Heart left ventricle (tissue), 16 donors: ENCODE measurements at places on chromosomes 1 and 21. TPM values are rescaled to one million over a fixed set of nuclear protein-coding genes. Genes with fewer than 3 reads are reported as not detected.

DNA sequence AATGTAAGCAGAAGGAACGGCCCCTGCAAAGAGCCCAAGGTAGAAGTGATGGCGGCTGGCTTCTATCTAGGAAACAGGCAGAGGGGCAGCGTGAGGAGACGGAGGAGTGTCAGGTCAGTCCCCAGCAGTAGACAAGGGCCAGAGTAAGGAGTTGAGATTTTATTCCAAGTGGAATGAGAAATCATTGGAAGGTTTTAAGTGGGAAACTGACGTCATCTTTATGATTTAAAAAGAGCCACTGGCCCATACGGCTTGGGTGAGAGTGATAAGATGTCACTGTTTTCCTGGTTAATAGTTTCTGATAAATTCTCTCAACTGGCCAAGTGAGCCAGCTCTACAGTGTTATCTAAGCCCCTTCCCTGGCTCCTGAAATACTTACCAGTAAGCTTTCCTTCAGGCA is 103.2 kb upstream of the CAMK1G start:
- H3K4me3 ChIP-seq = no peak overlapping the region
- no peak for DNase-seq
- H3K27me3 ChIP-seq = no peaks in the 10 kb centered on the region
- H3K36me3 ChIP-seq = no peaks in the 10 kb centered on the region
- H3K27ac ChIP-seq = no peak overlapping the region

- peak overlapping the region; percentile 56 for H3K27ac ChIP-seq
- DNase-seq = no peak
- no peak overlapping the region for H3K4me3 ChIP-seq
- H3K27me3 ChIP-seq = no peaks in the 10 kb centered on the region
Observed at GRCh38 chr1:234719454-234720251, 109.7 kb upstream of the IRF2BP2 start.

OR10J1 gene
- not detected for total RNA-seq

DNA sequence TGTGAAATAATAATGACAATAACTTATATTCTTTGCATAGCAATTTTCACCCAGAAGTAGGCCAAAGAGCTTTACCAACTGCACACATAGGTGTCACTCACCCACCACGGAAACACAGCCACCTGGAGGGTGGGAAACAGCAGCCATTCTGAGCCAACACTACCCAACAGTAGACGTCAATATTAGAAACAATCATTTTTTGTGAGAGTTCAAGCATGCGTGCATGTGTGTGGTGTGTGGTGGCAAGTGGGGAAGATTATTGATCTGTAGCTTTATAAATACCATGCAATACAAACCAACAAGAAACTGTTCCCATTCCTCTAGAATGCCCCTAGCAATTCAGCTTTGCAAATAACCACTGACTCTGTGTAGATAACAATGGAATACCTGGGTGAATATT is 19.1 kb downstream of the PROX1 start:
- DNase-seq = no peak
- no peak overlapping the region for H3K27ac ChIP-seq
- H3K27me3 ChIP-seq = no peaks in the 10 kb centered on the region
- no peak overlapping the region for H3K4me3 ChIP-seq
- no peaks in the 10 kb centered on the region for H3K4me1 ChIP-seq

- H3K36me3 ChIP-seq = no peaks in the 10 kb centered on the region
- no peak overlapping the region for H3K27ac ChIP-seq
- H3K4me3 ChIP-seq = no peak overlapping the region
- H3K4me1 ChIP-seq = no peaks in the 10 kb centered on the region
- no peaks in the 10 kb centered on the region for H3K27me3 ChIP-seq
Observed at GRCh38 chr1:48930011-48930410, 153.3 kb upstream of the BEND5 start.

- DNase-seq = no peak
- no peaks in the 10 kb centered on the region for H3K4me1 ChIP-seq
- no peak overlapping the region for H3K27ac ChIP-seq
- H3K27me3 ChIP-seq = no peaks in the 10 kb centered on the region
- H3K4me3 ChIP-seq = no peak overlapping the region
Observed at GRCh38 chr1:229119876-229120275, 151.0 kb upstream of the RAB4A start.

DNA sequence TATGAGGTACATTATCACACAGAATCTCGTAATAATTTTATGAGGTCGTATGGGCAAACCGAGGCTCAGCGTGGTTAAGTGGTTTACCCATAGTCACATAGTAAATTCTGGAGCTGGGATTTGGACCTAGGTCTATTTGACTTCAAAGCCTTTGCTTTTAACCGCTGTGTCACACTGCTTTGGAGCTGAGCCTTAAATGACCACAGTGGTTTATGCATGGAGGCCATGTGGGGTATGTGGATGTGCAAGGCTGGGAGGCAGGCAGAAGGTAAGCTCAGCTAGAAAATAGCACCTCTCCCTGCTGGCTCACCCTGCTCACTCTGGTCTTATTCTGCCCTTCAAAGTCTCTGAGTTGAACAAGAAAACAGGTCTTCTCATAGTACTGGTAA is 269.5 kb downstream of the TRABD2B start:
- DNase-seq = no peak
- no peak overlapping the region for H3K4me3 ChIP-seq
- H3K4me1 ChIP-seq = peaks cover 13% of the 10 kb centered on the region
- H3K27me3 ChIP-seq = peaks cover 28% of the 10 kb centered on the region
- no peaks in the 10 kb centered on the region for H3K36me3 ChIP-seq

OR2T11 gene
- not detected for total RNA-seq

- DNase-seq = no peak
- no peaks in the 10 kb centered on the region for H3K36me3 ChIP-seq
- no peak overlapping the region for H3K4me3 ChIP-seq
- no peaks in the 10 kb centered on the region for H3K4me1 ChIP-seq
- no peak overlapping the region for H3K27ac ChIP-seq
Observed at GRCh38 chr1:203590603-203591002, 36.0 kb upstream of the ATP2B4 start.

OPN3 gene
- 6.2 TPM for total RNA-seq

- DNase-seq = no peak
- no peak overlapping the region for H3K27ac ChIP-seq
- no peak overlapping the region for H3K4me3 ChIP-seq
Observed at GRCh38 chr1:179448437-179449149, 82.8 kb downstream of the AXDND1 start.

FAM177B gene
- 0.48 TPM for total RNA-seq

DNAJC6 gene
- 10.0 TPM for total RNA-seq

DNA sequence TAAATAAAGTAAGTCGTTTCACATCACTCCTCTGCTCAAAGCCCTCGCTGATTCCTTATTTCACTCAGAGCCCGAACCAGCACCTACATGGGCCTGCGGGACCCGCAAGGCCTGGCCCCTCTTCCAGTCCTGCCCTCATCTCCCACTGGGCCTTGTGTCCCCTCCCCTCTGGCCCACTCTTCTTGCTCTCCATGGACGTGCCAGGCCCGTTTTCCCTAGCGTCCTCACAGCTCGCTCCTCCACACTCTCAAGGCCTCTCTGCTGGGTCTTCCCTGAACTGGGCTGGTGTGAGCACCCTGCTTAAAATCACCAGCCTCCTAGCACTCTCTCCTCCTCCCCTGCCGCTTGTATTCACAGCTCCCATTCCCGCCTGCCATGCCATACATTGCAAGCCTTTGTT is 237.9 kb downstream of the FOXD2 start:
- H3K4me1 ChIP-seq = no peaks in the 10 kb centered on the region
- H3K27me3 ChIP-seq = no peaks in the 10 kb centered on the region
- H3K27ac ChIP-seq = no peak overlapping the region
- H3K36me3 ChIP-seq = no peaks in the 10 kb centered on the region
- DNase-seq = no peak
- H3K4me3 ChIP-seq = no peak overlapping the region

DNA sequence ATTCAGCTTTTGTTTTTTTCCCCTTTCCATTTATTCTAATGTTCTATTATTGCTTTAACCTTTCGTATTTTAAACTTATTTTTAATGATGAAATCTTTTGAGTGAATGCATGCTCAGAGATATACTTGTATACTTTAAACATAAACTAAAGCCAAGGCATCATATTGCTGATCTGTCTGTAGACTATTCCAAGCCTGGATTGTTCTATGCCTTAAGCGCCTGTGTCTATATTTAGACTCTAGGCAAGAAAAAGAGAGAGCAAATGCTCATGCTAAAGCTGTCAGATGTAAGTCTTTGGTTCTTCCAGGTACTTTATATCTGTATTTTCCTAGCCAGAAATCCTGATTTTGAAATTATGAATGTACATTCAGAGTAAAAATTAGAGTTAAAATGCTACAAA is 14.4 kb downstream of the SH3GLB1 start:
- H3K36me3 ChIP-seq = peaks cover 76% of the 10 kb centered on the region
- H3K4me1 ChIP-seq = peaks cover 36% of the 10 kb centered on the region
- H3K27ac ChIP-seq = no peak overlapping the region
- no peak overlapping the region for H3K4me3 ChIP-seq
- no peak for DNase-seq

RPTN gene
- total RNA-seq = not detected

- DNase-seq = no peak
- no peaks in the 10 kb centered on the region for H3K27me3 ChIP-seq
- H3K27ac ChIP-seq = no peak overlapping the region
- no peaks in the 10 kb centered on the region for H3K4me1 ChIP-seq
- H3K36me3 ChIP-seq = no peaks in the 10 kb centered on the region
- H3K4me3 ChIP-seq = no peak overlapping the region
Observed at GRCh38 chr1:15775706-15776105, 17.1 kb downstream of the FBLIM1 start.

DNA sequence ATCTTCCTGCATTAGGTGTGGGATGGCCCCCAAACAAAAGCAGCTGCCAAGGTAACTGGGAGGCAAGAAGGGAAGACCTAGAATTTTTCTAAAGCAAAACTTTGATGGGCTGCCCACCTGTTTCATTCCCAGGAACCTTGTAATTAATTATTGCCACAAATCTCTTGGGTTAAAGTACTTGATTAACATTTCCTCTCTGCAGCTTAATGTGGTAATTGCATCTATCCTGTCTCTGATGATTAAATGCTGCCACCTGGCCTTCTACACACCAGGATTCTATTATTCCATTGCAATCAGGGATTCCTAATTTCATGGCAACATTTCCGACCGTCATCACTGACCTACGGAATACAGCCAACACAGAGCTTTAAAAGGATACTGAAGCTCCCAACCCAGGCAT is 68.3 kb upstream of the RC3H1 start:
- H3K27me3 ChIP-seq = no peaks in the 10 kb centered on the region
- no peaks in the 10 kb centered on the region for H3K36me3 ChIP-seq
- no peak for DNase-seq
- H3K4me1 ChIP-seq = no peaks in the 10 kb centered on the region

LDLRAD1 gene
- not detected for total RNA-seq

FHAD1 gene
- total RNA-seq = 0.11 TPM

DNA sequence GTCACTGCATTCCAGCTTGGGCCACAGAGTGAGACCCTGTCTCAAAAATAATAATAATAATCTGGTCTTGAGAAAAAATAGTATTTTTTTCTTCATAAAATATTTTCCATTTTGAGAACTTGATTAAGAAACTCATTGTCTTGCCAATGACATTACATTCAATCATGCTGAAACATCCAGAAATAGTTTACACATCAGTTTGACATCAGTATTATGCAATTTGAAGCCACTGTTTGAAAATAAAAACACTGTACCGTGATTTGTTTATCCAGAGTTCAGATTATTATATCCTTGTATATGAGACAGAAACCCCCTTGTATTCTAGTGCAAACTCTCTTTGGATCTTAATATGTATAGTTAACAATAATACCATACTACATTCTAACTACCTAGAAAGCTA is 6.9 kb downstream of the FMO2 start:
- no peak overlapping the region for H3K27ac ChIP-seq
- no peak for DNase-seq
- no peak overlapping the region for H3K4me3 ChIP-seq
- H3K4me1 ChIP-seq = peaks cover 20% of the 10 kb centered on the region
- H3K36me3 ChIP-seq = peaks cover 8% of the 10 kb centered on the region

DNA sequence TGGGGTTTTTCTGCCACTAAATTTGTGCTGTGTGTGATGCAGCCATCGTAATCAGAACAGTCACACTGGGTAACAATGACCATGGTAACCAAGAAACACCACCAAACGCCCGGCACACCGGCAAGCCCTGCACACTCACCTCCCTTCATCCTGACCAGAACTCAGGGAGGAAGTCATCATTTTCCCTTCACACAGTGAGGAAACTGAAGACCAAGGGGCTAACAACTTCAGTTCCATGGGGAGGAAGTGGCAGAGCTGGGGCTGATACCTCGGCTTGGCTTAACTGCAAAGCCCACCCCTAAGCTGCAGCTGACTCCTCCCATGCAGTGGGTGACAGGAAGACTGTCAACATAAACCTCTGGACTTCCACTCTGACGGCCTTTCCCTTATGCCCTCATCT is 69.3 kb upstream of the BCAR3 start:
- peak overlapping the region; percentile 40 for H3K27ac ChIP-seq
- no peak overlapping the region for H3K4me3 ChIP-seq
- H3K27me3 ChIP-seq = no peaks in the 10 kb centered on the region

GRCh38 chr1:111705841-111706240 is 33.4 kb downstream of the INKA2 start:
- H3K36me3 ChIP-seq = peaks cover 100% of the 10 kb centered on the region
- H3K27me3 ChIP-seq = no peaks in the 10 kb centered on the region
- no peak overlapping the region for H3K27ac ChIP-seq
- H3K4me3 ChIP-seq = no peak overlapping the region
- DNase-seq = no peak
- H3K4me1 ChIP-seq = no peaks in the 10 kb centered on the region

DNA sequence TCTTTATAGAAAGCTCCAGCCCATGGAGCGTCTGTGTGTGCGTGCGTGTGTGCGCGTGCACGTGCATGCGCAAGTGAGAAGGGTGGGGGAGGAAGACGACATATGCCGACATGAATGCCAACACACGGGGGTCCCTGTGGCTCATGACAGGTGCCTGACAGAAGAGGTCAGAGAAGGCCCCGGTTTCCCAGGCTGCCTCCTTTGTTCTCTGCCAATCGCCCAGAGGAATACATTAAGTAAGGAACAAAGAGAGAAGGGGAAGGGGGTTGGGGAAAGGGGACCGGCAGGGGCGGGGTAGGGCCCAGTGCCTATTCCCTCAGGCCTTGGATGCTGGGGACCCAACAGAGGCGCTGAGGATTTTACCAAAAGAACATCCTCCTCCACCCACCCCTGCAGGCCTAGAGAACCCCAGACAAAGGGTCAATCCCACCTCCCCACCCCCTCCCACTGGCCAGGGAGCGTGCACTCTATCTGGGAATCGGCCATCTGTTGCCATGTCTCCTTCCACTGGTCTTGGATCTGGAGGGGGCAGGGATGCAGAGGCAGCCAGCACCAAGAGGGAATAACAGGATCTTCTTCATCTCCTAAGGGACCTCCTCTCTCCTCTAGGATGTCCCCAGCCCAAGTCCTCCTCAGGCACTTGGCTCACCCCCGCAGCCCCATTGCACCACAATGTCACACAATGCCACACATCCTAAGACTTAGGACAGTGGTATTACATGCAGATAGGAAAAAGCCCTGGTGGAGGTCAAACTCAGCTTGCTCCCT is 39.4 kb downstream of the PIK3C2B start:
- no peak for DNase-seq
- no peaks in the 10 kb centered on the region for H3K27me3 ChIP-seq
- peaks cover 87% of the 10 kb centered on the region for H3K4me1 ChIP-seq
- no peak overlapping the region for H3K4me3 ChIP-seq

COX20 gene
- 59.4 TPM for total RNA-seq
